Kidney glomerular epithelial cell (primary cell): ENCODE measurements at places on chromosomes 2 and 18.
A peak's percentile ranks its signal among the peaks of the same experiment; 100 is the strongest.

DNA sequence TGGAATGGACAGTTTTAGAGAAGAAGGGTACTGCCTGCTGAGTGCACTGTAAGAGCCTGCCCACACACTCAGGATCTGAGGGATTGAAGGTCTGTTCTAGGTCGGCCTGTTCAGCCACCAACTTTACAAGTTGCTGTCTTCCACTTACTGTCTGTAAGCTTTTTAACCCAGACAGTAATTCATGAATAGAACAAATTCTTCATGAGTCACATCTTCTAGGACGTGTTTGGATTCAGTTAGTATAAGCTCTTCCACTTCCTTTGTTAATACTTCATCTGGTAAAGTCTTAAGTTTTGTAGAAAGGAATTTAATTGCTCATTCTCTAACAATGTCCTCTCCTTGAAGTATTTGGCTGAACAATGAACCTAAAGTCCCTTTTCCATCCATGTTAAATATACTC lies 74.6 kb downstream of the PDE11A start:
- peak; percentile 76 for DNase-seq

DNA sequence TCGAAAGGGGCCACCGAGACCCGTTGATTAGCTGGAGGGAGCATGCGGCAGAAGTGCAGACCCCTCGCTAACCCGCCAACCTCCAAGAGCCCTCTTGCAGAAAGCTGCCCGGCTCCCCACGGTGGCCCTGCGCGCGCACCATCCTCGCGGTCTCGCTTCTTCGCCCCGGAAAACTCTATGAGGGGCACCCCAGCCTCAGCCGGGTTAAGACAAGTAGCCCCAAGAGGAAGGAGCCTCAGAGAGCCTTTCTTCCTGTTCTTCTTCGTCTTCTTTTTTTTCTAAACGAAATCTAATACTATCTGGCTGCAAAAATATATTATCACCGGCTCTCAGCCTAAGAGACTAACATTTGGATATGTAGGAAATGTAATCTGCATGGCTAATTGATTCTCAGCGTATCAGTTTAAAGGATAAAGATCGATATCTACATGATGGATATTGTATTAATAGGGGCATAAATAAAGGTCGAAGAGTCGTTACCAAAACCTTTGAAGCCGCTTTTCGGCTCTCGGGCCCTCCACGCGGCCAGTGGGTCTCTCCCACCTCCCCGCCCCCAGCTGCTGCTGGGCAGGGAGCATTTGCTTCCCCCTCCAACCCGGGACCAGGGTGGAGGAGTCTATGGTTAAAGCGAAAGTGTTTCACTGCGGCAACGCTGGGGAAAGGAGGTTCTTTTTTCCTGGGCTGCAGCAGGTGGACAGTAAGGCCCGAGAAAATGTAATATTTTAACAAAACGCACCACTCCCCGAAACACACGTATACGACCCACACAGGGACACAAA lies 6.1 kb upstream of the PAX3 start:
- DNase-seq: no peak

DNA sequence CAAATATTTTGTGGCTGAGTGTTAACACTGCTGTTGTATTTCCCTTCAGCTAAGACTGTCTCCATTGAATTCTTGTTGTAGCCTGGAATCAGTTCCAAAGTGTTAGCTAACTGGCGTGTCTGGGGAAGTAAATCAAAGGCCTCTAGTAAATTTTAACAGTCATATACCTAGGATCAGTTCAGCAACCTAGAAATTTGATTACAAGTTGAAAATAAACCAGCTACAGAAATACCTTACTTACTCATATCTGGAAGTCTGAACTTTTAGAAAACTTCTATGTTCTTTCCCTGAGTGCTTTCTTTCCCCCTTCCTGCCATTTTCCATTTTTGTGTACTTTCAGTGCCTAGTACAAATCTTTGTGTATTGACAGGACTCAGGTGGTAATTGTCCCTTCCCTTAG lies 396.7 kb upstream of the DCC start:
- DNase-seq: no peak

DNA sequence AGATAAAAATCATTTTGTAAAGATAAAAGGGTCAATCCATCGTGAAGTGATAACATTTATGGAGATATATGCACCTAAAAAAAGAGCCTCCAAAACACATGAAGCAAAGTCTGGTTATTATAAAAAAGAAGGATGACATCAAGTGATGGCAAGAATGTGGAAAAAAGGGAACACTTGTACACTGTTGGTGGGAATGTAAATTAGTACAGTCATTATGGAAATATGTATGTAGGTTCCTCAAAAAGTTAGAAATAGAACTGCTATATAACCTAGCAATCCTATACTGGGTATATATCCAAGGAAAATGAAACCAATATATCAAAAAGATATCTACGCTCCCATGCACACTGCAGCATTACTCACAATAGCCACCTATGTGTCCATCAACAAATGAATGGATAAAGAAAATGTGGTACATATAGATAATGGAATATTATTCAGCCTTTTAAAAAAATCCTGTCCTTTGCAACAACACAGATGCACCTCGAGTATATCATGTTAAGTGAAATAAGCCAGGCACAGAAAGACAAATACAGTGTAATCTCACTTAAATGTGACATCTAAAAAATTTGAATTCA lies 28.9 kb downstream of the ABCB11 start:
- DNase-seq: no peak

GRCh38 chr2:130834931-130835765 lies 1.6 kb upstream of the ARHGEF4 start:
- DNase-seq: no peak

GRCh38 chr2:199055336-199055735 lies 402.4 kb downstream of the SATB2 start:
- no peak for DNase-seq

DNA sequence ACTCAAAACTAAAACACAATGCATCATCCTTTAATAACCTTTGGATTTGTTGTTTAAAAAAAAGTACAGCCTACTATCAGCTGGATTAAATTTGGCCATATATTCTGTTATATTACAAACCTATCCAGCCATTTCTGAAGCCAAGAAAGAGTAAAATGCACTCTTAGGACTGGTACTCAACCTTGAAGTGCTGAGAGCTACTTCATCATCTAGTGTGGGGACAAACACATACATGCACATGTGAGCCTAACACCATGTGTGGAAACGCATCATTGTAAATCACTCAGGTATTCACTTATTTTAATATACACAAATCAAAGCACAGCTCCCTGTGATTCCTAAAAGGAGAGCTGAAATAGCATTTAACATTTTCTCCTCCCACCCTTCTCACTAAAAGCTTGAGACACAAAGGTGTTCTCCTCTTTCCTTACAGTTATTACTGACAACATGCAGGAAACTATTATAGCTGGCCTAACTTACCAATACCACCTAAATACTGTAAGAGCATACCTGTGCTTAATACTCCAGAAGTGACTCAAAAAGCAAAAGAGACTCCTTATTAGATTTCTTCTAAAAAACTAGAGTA lies 7.5 kb downstream of the BAZ2B start:
- DNase-seq: no peak

DNA sequence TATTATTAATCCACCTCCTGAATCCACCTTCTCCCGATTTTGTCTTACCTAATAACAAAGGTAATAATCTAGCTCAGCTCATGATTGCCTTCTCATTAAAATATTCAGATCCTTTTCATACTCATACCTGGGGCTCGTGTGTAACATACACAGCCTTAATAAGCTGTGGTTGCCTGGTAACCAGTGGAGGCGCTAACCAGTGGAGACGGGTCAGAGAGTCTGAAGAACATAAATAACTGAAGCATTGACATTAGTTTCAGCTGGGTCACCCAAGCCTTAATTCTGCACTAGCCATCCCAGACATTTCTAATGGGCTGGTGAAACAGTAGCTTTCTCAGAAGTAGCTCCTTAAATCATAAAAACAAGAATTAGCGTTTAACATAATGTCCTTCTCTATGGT lies 14.8 kb upstream of the DTNA start:
- DNase-seq: peak; percentile 71
